ENCODE measurements at places on chromosomes 7 and 10. TPM values are rescaled to one million over a fixed set of nuclear protein-coding genes. Genes with fewer than 3 reads are reported as not detected.

GRCh38 chr10:69801434-69802315, at the start of gene COL13A1:
Gene COL13A1 (plus strand): TSS chr10:69801906. CDS start chr10:69802424, 518 bp downstream.
- DNase-seq = peak; percentile 72
- peaks cover 28% of the 10 kb centered on the region for H3K4me1 ChIP-seq
- peak within 1 kb of the TSS; percentile 57 for H3K4me3 ChIP-seq
- peaks cover 64% of the 10 kb centered on the region for H3K27me3 ChIP-seq
- no peaks in the 10 kb centered on the region for H3K36me3 ChIP-seq

DNA sequence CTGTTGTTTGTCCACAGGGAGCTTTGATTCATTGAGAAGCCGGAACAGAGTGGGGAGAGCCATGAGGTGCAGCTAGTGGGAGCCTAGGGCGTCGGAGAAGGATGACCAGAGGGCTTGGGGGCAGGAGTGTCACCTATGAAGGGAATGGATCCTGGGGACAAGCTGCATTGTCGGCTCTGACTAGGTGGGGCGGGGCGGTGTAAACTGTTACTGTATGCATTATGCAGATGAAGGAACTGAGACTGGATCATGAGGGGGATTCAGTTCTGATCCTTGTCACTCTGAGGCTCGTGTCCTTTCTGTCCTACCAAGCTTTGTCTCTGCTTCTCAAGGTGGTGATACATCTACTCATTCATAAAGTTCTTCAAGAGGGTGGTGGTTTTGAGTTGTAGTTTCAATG, 39.9 kb upstream of the MMD2 start:
- H3K4me3 ChIP-seq = no peak overlapping the region
- H3K4me1 ChIP-seq = no peaks in the 10 kb centered on the region
- H3K27me3 ChIP-seq = no peaks in the 10 kb centered on the region
- peaks cover 50% of the 10 kb centered on the region for H3K36me3 ChIP-seq
- H3K27ac ChIP-seq = no peak overlapping the region
- DNase-seq = no peak

DNA sequence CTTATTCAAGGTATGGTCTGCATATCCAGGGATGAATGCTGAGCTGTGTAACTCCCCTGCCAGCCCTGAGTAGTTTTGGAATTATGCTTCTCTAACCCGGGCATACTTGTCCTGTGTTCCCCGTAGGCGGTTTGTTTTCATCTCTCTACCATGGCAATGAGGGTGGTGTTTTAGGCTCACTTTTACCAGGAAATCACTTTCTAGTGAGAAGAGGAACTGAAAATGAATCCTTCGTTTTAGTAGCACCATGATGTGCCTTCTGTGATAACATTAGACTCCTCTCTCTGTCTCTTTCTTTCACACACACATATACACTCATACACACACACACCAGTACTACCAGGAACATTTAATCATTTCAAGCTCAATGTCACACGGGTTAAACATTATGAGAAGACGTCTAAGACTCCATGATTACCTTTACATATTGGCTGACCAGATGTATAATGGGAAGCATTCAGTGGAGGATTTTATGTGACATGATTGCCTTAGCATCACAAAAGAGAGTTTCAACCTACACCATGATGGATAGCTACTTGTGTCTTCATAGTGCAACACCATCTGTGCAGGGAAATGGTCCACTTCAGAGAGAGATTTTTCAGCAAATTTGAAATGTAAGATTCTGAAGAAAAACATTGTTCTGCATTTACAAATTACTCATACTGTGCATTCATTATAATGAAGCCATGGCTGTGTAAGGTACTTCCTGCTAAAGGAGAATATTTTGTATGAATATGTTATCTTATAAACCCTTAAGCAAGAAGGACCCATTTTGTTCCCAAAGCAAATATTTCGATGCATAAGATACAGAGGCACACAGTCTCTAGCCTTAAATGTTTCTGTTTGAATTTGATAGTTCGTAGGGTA, 31.0 kb upstream of the PFKP start:
- H3K4me1 ChIP-seq = no peaks in the 10 kb centered on the region
- DNase-seq = peak; percentile 55
- H3K36me3 ChIP-seq = no peaks in the 10 kb centered on the region
- no peak overlapping the region for H3K4me3 ChIP-seq
- no peak overlapping the region for H3K27ac ChIP-seq

- H3K36me3 ChIP-seq = no peaks in the 10 kb centered on the region
- H3K4me3 ChIP-seq = no peak overlapping the region
- peak overlapping the region; percentile 69 for H3K27ac ChIP-seq
- DNase-seq = no peak
- no peaks in the 10 kb centered on the region for H3K4me1 ChIP-seq
- H3K27me3 ChIP-seq = no peaks in the 10 kb centered on the region
Observed at GRCh38 chr10:114748241-114748640, 73.3 kb upstream of the FHIP2A start.

GRCh38 chr10:23702977-23703414, 264.1 kb downstream of the OTUD1 start:
- peak; percentile 57 for DNase-seq
- no peaks in the 10 kb centered on the region for H3K27me3 ChIP-seq
- H3K4me3 ChIP-seq = no peak overlapping the region
- H3K36me3 ChIP-seq = no peaks in the 10 kb centered on the region
- no peaks in the 10 kb centered on the region for H3K4me1 ChIP-seq

The VWDE gene
- total RNA-seq = 1.6 TPM

The HHEX gene
- 3.6 TPM for total RNA-seq

DNA sequence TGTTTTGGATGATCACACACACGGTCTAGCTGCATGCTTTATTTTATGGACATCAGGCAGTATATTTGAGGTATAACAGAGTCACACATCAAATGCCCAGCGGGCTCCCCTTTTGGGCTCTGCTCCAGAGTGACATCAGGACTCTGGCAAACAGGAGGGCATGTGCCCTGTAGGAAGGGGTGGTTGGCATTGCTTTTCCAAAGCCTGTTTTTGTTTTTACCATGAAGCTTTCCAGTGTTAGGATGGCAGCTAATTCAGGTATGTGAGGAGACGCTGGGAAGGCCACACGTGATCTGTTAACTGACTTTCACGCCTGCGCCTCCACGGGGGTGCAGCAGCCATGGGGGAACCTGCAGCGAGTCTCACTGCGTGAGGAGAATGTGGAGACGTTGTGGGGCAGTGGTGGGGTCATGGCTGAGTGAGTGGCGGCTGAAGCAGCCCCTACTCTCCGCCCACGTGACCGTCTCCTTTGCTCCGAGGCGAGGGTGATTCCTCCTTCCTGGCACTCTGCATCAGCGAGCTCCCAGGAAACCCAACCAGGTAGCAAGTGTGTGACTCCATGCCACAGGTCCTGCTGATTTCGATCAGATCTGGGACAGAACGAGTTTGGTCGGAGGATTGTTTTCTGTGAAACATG, 117.7 kb downstream of the ANKRD61 start:
- no peaks in the 10 kb centered on the region for H3K27me3 ChIP-seq
- H3K4me3 ChIP-seq = no peak overlapping the region
- no peaks in the 10 kb centered on the region for H3K4me1 ChIP-seq
- peaks cover 95% of the 10 kb centered on the region for H3K36me3 ChIP-seq
- no peak overlapping the region for H3K27ac ChIP-seq
- no peak for DNase-seq

DNA sequence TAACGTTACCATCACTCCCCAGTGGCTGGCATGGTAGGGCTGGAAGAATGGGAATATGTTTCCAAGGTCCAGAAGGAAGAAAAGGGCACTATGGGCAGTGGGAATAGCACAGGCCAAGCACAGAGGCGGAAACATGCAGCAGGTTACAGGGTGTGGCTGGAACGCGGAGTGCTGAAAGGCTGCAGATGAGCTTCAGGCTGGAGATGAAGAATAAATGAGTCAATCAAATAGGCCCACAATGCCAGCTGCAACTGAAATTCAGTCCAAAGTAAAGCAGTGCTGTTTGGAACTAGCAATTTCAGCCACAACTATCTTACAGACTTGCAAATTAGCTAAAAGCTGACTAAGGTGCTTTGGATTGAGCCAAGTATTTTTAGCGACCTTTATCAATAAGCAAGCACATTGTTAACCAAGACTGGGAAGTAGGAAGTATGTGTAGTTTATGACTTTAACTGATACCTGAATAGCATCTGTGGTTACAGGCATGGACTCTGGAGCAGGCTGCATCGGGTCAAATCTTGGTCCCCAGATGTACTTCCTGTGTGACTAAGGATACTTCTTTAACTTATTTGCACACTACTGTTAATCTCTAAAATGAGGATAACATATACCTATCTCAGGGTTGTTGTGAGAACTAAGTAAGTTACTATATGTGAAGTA, 77.5 kb upstream of the CTTNBP2 start:
- no peak for DNase-seq
- H3K27me3 ChIP-seq = no peaks in the 10 kb centered on the region
- no peaks in the 10 kb centered on the region for H3K4me1 ChIP-seq
- no peak overlapping the region for H3K27ac ChIP-seq
- no peak overlapping the region for H3K4me3 ChIP-seq
- no peaks in the 10 kb centered on the region for H3K36me3 ChIP-seq

DNA sequence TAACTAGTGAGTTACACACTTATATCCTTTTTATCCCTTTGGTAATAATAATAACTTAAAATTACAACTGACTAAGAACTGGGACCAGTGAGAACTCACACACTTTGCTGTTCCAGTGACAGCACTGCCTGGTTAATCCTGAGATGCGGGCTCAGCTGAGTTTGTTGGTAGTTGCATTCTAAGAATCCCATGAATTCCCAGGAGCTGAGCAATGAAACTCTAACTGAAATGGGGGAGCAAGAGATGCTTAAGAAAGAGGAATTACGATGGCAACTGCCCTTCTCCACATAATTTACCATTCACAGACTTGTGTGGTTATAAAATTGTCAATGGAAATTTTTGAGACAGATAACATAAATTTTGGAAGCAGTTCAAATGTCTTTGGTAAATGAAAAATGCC, 659.4 kb downstream of the MAGI2 start:
- H3K4me1 ChIP-seq = no peaks in the 10 kb centered on the region
- H3K36me3 ChIP-seq = no peaks in the 10 kb centered on the region
- no peak for DNase-seq
- no peak overlapping the region for H3K4me3 ChIP-seq

Measured in muscle of leg (tissue), 16 donors.